ENCODE measurements at places on chromosomes 2 and 18.

- DNase-seq, result no peak
Measured at GRCh38 chr2:134884435-134884834, 34.2 kb upstream of the CCNT2 start.

- DNase-seq, result no peak
Measured at GRCh38 chr2:15298770-15299169, 262.4 kb downstream of the NBAS start.

DNA sequence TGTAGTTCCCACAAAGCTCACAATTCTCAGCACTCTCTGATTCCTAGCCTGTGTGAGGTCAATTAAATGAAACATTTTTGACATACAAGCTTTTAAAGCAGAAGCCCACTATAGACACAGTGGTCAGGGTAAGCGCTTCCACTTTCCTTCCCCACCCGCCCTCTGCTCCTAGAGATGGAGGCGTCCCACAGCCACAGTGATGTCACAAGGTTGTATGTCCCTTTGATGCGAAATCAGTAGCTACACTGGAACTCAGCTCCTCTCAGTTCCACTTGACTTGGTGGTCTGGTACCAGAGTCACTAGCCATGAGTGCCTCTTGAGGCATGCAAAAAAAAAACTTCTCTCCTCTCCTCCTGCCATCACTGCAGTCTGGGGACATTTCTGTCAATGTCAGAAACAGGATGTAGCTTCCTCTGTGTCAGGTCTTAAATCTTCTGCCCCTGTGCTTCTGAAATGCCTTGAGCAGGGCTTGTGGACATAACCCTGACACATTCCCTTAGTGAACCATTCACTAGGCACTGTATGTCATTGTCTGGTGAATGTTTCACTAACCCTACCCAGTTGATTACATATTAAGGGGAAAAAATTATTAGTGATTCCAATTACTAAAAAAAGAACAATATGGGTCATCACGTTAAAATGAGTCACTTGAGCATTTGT is 7.8 kb downstream of the SULT1C4 start:
- no peak for DNase-seq

- no peak for DNase-seq
Measured at GRCh38 chr2:241234962-241235740, 46.7 kb downstream of the ANO7 start.

DNA sequence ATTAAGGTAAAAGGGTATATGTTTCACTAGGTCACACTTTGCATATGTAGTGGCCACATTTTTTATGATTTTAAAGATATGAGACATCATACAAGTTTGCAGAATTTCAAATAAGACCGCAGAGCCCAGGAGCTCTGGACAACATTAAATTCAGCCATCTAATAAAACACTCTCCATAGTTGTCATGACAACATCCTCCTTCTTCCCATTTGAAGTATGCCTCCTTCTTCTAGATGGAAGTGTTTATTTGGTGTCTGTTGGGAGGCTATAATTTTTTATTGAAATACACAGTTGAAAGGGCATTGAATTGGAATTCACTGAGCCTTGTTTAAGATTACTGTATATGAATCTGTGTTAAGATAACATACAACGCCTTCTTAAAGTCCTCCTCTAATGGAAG is 467.3 kb downstream of the CMPK2 start:
- no peak for DNase-seq

- no peak for DNase-seq
Measured at GRCh38 chr18:9806905-9807304, 78.9 kb upstream of the TXNDC2 start.

GRCh38 chr2:208315081-208315788 is 49.2 kb downstream of the PIKFYVE start:
- peak; percentile 69 for DNase-seq

DNA sequence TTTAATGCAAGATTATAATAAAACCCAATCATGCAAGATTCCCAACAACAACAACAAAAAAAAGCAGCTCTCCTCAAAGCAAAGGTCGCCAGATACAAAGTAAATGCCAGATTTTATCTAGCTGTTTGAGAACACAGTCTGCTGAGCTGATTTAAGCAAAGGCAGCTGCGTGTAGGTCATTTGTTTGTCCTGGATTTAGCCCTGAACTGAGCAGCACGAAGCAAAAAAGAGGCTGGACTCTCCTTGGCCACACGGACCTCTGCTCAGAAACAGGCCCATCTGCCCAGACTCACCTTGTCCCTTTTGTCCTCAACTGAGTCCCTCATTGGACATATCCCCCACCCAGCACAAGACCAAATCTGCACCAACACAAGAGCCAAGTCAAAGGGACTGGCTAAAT is 91.5 kb downstream of the PID1 start:
- no peak for DNase-seq

- DNase-seq, result no peak
Measured at GRCh38 chr18:11800566-11801334, 50.5 kb upstream of the CHMP1B start.

DNA sequence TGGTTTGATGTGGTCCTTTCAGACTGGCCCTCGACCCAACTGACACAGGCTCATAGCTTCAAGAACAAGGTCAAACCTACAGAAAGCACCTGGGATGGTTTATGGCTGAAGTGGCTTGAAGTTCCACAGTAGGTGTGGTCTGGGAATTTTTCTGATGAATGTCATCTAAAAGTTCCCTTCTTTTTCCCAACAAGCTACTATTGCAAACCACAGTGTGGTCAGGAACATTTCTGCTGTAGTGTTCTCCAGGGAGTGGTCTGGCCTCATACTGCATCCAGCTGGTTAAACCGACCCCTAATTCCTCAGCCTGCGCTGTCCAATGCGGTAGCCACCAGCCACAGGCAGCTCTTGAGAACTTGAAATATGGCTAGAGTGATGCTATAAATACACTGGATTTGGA is 92.7 kb downstream of the FAM124B start:
- peak; percentile 57 for DNase-seq

- DNase-seq, result no peak
Measured at GRCh38 chr2:157486596-157487270, 42.8 kb upstream of the CYTIP start.

GRCh38 chr2:45000341-45000901 is 8.8 kb downstream of the SIX2 start:
- DNase-seq, result no peak

- peak; percentile 47 for DNase-seq
Measured at GRCh38 chr2:12227941-12228608, 481.6 kb downstream of the LPIN1 start.

DNA sequence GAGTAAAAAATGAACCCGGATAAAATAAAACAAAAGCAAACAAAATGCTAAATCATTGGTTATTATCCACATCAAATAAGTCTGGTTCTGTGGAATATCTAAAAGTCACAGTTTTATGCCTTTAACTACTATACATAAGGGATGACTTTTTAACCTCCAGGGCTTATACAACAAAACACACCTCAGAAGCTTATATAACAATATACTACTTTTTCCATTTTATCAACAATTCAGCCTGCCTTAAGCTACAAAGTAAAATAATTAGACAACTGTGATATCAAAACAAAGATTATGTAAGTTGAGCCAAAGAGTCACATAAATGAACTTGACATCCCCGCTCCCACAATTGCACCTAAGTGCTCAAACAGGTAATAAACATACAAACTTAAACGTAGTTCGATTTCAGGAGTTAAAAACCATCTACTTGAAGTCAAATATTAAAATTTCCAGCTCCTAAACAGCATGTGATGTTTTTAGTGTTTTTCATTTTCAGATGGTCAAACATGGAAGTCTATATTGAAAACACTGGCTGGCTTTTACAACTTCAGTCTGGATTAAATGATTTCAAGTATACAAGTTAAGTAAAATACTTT is 54.7 kb downstream of the ATIC start:
- no peak for DNase-seq

- no peak for DNase-seq
Measured at GRCh38 chr2:233125455-233126065, 65.4 kb downstream of the INPP5D start.

- DNase-seq, result no peak
Measured at GRCh38 chr18:35827903-35828275, 144.6 kb upstream of the RMP24 start.

- DNase-seq, result peak; percentile 63
Measured at GRCh38 chr2:113842919-113843736, 46.8 kb upstream of the ACTR3 start.
